ENCODE measurements at places on chromosomes 1 and 21.

DNA sequence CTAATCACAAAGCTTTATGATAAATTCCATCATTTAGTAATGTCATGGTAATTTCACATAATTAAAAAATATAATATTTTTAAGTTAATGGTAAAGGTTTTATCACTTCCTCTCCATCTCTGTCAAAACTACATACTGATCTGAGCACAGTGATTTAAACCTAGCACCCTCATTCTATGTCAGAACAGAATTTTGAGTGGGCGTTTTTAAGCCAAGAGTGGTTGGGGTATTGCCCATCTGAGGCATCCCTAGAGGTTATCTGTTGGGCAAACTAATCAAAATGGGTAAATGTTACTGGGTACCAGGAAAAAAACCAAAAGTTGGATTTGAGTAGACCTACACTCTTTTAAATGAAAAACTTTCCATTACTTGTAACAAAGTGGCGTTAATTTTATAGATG lies 100.7 kb upstream of the GFI1 start:
- DNase-seq, result no peak

- no peak for DNase-seq
Observed at GRCh38 chr21:21713651-21714180, 715.5 kb downstream of the NCAM2 start.

DNA sequence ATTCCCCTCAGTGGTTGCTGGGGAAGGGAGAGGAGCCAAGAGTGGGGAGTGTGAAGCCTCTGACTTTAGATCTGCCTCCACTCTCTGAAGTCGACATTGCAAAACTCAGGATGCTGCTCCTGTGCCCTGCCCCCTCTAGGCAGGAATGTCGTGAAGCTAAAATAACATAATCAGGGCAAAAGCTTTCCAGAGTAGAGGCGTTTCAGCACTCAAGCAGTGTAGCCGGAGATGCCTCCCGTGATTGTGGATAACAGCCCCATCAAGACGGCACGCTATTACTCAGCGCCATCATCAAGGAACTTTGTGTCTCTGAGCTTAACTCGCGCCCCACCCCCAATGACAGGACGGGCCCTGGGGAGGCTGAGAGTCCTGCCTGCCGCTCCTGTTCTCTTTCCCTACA lies 60.0 kb downstream of the FBXO2 start:
- peak; percentile 10 for DNase-seq

DNA sequence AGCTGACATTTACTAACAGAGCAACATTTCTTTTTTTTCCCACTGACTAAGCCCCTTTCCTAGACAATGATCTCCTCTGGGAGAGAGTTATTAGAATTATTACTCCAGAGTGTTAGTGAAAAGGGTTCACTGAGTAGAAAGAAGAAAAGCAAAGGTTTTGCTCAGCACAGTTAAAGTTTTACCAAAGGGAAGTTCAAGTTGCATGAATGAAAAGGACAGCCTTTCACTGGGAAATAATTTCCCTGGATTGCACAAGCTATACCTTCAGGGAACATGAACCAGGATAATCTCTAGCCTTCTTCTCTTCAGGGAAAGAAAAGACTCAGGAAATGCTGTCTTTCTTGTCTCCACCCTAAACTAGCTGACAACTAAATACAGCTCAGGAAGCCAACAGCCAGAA lies 71.4 kb upstream of the ESRRG start:
- no peak for DNase-seq

DNA sequence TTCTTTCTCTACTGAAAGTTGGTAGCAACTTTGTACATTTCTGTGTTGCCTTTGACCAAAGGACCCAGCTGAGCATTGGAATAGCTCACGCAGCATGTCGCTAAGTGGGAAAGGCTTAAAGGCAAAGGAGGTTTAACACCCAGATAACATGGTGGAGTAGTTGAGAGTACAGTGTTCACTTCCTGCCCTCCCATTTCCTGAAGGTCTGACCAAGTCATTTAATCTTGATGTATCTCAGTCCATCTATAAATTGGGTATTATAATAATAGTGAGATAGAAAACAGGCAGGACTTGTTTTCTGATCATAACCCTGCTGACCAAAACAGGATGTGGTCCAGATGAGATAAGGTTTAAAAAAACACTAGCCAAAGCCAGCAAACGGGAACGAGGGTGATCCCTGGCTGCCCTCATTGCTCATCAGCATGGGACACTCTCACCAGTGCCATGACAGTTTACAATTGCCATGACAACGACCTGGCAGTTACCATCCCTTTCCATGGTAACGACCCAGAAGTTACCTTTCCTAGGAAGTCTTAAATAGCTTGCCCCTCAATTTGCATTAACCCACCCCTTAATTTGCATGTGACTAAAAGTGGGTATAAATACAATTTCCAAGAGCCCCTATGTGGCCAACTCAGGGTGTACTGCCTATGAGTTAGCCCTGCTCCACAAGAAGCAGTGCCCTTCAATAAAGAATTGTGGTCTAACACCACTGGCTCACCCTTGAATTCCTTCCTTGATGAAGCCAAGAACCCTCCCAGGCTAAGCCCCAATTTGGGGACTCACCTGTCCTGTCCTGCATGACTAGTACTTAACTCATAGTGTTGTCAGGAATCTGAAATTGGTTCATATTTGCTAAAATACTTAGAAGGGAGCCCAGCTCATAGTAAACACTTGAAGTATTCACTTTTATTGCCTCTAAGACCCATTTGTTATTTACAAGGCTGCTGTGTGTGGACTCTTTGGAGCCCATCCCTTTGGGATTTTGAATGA lies 28.4 kb upstream of the FHAD1 start:
- no peak for DNase-seq

- peak; percentile 78 for DNase-seq
Observed at GRCh38 chr1:68232289-68233148, at the start of gene WLS. Gene WLS, minus strand, starts transcription at chr1:68232523. Its CDS starts 224 bp downstream, at chr1:68232299.

DNA sequence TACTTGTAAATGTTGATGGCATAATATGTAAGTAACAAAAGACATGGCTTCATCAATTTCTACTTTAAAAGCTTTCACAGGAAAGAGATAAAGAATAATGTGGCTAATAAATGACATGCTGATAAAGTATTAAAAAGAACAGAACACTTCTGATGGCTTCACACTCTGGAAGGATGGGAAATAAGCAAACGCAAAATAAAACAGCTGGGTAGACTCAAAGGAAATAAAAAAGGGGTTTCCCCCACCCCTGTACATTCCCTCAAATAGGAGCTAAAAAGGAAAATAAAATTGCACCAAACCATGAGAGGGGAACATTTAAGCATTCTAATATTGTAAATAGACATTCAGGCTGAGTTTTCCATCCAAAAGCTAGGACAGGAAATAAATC lies 27.0 kb upstream of the DYRK1A start:
- no peak for DNase-seq

DNA sequence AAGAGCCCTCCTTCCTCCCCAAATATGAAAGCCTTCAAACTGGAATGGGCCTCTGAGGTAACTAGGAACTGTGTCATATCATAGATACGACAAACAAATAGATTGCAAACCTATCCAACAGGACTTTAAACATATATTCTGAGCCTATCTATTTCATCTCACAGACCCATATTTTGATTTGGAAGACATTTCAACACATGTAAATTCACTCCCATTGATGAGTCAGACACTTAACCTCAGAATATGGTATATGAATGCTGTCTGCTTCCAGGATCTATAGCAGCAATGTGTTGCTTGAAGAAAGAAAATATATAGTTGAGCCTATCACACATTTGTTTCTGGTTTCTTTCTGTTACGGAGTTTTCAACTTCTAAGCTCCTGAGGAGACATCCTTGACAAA lies 221.9 kb upstream of the SAMSN1 start:
- no peak for DNase-seq

- no peak for DNase-seq
Observed at GRCh38 chr1:235063068-235063765, 65.4 kb downstream of the TOMM20 start.

- DNase-seq, result no peak
Observed at GRCh38 chr1:235998812-235999211, 66.1 kb downstream of the NID1 start.

DNA sequence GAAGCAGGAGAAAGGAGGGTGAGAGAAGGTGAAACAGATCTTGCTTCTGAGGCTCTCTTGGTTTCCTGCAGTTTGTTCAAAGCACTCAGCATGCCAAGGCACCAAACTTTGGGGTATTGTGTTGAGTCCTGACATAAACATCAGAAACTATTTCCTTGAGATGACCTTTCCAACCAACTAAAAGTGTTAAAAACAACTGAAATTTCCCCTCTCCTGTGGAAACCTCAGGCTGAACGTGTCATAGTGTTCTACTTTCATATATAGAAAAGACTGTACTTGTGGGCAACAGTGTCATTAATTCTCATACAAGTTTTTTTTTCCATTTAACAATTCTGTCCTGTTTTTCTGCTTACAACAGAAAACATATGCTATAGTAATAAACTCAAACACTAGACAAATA lies 6.3 kb upstream of the LYST start:
- no peak for DNase-seq

DNA sequence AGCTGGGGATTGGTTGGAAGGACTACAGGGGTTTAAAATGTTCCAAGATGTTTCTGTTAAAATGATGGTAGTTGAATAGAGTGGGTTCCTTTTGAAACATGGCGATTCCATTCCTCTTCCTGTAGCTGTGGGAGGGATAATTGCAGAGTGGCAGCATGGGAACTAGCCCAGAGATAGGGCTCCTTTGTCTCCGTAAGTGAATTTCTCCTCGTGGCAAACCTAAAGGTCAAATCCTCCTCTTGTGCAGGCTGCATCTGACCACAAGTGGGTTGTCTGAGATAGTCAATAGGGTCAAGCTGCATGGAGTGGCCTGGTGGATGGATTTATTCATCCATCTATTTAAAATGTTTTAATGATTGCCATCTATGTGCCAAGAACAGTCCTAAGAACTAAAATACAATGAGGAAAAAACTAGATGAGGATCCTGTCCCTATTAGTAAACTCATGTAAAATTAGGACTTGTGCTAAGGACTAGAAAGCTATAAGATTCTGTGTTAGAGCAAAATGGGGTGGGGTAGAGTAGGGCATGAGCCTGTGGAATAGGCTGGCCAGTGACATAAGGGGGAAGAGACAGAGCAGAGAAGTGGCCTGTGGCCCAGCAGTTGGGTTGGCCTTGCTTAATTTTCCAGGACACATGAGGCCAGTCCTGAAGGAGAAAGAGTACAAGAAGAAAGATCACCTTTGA lies 89.1 kb upstream of the IVNS1ABP start:
- DNase-seq, result no peak

GRCh38 chr1:109065137-109065536 lies 10.7 kb downstream of the TAF13 start:
- DNase-seq, result no peak

- DNase-seq, result no peak
Observed at GRCh38 chr21:39580744-39581143, 32.0 kb upstream of the B3GALT5 start.

DNA sequence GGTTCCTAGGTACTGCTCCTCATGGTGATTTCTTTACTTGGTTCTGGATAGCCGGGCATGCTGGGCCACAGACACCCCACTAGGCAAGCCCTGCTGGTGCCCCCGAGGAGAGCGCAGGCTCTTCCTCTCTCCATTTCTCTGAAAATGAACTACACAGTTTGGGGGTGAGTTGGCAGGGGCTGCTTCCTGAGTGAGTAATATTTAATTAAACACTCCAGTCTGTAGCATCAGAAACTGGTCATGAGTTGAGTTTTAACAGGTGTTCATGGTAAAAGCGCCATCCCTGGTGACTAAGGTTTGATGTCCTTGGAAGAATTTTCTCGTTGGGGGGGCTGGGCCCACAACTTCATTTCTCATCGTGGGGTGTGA lies 1.7 kb downstream of the SPSB1 start:
- DNase-seq, result peak; percentile 73

GRCh38 chr1:67211589-67212563 lies 45.6 kb downstream of the IL23R start:
- DNase-seq, result peak; percentile 12
